Lung microvascular endothelial cell (primary cell): ENCODE measurements at places on chromosomes 11 and 22. TPM values are rescaled to one million over a fixed set of nuclear protein-coding genes. Genes with fewer than 3 reads are reported as not detected.

DNA sequence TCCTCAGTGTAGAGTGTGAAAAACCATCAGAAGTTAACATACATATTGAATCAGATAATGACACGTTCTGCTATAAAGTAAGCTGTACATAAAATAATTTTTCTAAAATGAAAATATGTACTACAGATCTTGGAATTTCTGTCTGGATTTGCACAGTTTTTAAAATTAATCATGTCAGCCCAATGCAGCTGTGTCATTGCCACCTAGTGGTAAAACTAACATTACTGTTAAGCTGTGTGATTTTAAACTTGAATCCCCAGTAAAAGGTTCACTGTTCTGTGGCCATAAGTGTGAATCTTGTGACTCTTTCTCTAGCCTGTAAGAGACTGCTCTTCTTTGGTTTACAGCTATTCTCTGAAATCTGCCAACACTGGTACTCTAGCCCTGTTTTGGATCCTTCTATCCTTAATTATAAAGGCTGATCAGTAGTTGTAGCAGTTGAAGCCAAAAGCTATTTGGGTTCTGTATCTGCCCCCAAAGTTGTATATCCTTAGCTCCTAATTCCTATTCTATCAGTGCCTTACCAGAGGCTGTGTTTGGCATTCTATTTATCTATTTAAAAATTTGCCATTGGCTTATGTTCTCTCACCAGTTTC, 4.0 kb downstream of the JRKL start:
- DNase-seq: peak; percentile 69

AP5B1 gene
- 5.2 and 8.3 TPM in 2 replicates for total RNA-seq

DNA sequence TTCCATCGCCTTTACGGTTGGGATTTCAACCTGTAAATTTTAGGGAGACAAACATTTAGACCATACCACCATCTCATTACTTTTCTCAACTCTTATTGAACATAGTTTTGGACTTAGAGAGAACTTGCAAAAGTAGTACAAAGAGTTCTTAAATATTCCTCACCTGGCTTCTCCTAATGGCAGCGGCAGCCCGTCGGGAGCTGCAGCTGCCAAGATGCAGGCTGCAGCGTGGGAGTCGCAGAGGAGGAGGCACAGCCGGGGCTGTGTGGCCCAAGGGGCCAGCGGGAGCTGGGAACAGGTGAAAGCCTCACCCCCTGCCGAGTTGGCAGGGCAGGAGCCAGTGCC, 23.1 kb upstream of the RNASEH2C start:
- DNase-seq: no peak

DNA sequence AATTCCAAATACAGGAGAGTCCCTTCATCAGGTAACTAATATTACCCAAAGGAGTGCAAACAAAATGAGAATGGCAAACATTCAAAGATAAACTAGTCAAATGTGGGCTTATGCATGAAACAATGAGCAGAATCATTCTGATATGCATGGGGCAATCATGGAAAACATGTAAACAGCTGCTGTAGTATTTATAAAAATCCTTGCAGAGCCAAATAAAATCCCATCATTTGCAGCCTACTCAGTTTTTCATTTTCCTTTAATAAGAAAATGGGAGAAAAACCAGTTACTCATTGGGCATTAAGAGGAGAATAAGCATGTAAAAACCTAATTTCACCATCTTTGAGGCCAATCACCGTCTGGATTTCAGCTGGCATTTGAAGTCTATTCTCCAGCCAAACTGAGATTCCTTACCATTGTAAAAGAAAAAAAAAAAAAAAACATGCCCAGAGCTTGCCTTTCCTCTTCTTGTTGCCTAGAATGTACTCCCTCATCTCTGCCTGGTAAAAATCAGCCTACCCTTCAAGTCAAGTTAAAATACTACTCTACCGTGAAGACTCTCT, 249.1 kb downstream of the TTC28 start:
- DNase-seq: no peak

DAGLA gene
- total RNA-seq: 1.5 and 3.0 TPM in 2 replicates

TRIM49 gene
- total RNA-seq: not detected in 2 replicates

DNA sequence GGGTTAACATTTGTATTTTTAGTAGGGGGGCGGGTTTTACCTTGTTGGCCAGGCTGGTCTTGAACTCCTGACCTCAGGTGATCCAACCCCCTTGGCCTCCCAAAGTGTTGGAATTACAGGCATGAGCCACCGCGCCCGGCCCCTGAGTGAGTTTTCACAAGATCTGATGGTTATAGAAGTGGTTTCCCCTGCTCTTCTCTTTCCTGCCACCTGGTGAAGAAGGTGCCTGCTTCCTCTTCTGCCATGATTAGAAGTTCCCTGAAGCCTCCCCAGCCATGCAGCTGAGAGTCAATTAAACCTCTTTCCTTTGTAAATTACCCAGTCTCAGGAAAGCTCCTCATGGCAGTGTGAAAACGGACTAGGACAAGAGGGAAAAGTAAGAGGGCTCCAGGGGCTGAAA, 259.1 kb upstream of the PLET1 start:
- no peak for DNase-seq

DGAT2 gene
- total RNA-seq: 0.60 and 1.1 TPM in 2 replicates

DERL3 gene
- total RNA-seq: 0.40 and 0.44 TPM in 2 replicates

GRCh38 chr11:69115586-69116560, 39.9 kb upstream of the SMIM38 start:
- DNase-seq: no peak

- DNase-seq: no peak
These were observed 54.7 kb upstream of the PRDM11 start for GRCh38 chr11:45091563-45092403.

KRTAP5-2 gene
- total RNA-seq: not detected in 2 replicates

GSC2 gene
- not detected in 2 replicates for total RNA-seq

MED17 gene
- total RNA-seq: 14.8 and 22.4 TPM in 2 replicates

MMP12 gene
- total RNA-seq: not detected in 2 replicates

DNA sequence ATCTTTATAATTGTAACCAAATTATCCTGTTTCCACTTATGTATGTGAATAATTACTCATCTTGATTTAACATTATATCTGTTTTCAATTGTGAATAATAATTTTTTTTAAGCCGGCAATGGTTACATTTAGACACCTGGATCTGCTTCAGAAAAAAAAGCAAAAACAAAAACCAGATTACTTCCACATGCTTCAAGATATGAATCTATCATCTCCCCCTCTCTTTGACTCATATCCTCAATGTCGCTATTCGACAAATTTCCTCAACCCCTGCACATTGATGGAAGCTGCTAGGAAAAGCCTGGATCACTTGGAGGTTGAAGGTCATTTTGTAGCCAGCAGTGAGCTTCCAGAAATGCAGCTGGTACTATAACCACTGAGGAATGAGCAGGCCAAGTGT, 42.7 kb downstream of the SLC1A2 start:
- peak; percentile 84 for DNase-seq

MPPED1 gene
- under 0.01 TPM in 1 of 2 replicates, not detected in the other for total RNA-seq

- no peak for DNase-seq
These were observed 41.9 kb downstream of the CSNK2A3 start for GRCh38 chr11:11311169-11311568.

GRCh38 chr11:66335531-66336233, 552 bp downstream of the RIN1 start:
- peak; percentile 50 for DNase-seq

DNA sequence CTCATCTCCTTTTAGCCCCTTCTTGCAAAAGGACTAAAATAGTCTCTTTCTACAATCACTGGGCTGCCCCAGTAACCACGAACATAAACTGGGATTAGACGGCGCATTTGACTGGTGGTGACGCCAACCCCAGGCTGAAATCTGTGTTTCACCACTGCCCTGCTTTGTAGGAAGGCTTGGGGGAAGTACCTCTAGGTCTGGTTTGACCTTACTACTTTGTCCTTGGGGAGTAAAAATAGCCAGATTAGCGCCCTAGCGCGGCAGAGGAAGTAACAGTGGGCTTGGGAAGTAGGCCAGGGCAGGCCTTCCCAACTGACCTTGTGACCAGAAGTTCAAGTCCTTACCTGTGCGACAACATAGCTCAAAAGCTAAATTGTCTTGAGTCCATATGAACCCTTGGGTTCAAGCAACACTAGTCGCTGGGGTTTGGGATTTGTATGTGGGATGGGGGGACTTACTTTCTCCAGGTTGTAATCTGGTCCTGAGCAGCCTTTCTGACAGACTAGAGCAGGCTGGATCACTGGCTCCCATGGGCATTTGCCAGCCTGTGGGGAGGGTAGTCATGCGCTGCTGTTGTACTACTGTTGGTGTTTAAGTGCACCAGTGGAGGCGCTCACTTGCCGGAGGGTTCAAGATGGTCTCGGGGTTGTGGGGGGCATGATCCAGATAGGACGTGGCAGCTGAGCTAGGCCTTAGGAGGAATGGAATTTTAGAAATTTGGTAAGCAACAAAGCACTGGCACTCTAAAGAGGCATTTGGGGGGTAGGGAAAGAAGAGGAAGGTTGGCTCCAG, 953 bp upstream of the PACS1 start:
- peak; percentile 64 for DNase-seq

- DNase-seq: no peak
These were observed 204.8 kb upstream of the SESN3 start for GRCh38 chr11:95435628-95436353.

DNA sequence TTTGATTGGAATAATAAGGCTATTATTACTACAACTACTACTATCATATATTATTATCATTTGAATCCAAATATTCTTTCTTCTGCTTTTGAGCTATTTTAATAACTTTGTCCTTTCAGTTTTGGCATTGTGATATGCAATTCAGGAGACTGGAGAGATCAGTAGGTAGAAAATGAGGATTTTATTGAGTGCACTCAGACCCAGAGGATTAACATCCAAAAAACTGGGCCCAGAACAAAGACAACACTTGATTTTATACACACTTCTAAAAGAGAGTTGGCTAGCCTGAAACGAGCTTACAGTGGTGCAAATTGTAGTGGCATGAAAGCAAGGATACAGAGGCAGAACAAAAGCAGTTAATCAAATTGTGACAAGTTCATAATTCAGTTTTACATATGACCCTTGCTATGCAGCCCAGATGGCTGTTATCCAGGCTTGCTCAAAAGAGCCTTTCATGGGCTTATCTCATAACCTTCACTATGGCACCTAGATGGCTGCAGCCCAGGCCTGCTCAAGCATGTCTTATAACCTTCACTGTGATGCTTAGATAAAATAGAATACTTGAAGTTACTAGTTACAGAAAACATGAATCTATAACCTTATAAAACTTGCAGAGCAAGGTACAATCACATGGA, 796.3 kb upstream of the RAG2 start:
- DNase-seq: no peak

DNA sequence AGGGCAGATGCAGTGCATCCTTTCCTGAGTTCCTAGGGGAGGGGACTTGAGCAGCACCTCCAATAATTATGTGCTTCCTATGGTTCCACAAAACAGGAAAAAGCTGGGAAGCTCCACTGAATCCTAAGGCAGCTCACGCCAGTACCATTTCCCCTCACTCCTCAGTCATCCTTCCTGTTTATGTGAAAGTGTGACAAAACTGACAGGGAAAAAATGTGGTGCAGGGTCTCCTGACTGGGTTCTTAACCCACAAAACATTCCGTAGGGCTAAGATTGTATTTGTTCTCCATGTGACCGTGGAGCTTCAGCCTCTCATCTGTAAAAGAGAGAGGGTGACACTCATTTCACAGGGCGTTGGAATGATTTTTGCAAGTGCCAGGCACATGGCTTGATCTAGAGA, 12.2 kb upstream of the LYVE1 start:
- peak; percentile 95 for DNase-seq

MFRP gene
- under 0.01 TPM in 1 of 2 replicates, not detected in the other for total RNA-seq

PPP1CA gene
- total RNA-seq: 217 TPM in 2 replicates

DNA sequence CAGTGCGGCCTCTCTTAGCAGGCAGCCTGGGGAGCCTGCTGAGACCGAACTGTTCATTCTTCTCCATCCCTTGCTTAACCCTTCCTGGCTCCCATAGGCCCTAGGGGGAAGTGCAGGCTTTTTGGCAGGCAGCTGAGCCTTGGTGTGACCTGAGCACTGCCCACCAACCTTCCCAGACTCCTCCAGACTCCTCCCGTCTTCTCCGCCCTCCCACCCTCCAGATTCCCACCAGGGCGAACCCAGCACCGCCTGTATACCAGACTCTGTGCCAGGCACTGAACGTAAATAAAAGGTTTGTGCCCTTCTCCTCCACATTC, 7.9 kb downstream of the RELT start:
- no peak for DNase-seq

GRCh38 chr11:10540546-10540914, 457 bp downstream of the RNF141 start:
- DNase-seq: peak; percentile 43

DNA sequence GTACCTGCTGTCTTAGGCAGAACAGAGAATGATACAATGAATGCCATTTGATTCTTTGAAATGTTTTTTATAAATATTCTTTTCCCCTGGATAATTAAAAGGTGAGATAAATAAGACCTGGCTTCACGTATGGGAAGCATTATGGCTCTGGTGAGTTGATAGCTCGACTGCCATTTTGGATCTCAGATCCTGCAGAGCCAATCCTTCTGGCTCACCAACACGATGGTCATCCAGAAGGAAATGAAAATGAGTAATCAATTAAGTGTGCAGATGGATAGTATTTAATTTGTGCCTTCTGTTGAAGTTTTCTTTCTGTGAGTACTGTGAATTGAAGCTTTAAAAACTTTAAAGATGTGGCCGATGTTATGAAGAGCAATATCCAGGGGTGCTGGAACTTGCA, 2.7 kb downstream of the TNRC6B start:
- DNase-seq: no peak

- DNase-seq: peak; percentile 38
These were observed 428 bp downstream of the SCN3B start for GRCh38 chr11:123653827-123654565.

DNA sequence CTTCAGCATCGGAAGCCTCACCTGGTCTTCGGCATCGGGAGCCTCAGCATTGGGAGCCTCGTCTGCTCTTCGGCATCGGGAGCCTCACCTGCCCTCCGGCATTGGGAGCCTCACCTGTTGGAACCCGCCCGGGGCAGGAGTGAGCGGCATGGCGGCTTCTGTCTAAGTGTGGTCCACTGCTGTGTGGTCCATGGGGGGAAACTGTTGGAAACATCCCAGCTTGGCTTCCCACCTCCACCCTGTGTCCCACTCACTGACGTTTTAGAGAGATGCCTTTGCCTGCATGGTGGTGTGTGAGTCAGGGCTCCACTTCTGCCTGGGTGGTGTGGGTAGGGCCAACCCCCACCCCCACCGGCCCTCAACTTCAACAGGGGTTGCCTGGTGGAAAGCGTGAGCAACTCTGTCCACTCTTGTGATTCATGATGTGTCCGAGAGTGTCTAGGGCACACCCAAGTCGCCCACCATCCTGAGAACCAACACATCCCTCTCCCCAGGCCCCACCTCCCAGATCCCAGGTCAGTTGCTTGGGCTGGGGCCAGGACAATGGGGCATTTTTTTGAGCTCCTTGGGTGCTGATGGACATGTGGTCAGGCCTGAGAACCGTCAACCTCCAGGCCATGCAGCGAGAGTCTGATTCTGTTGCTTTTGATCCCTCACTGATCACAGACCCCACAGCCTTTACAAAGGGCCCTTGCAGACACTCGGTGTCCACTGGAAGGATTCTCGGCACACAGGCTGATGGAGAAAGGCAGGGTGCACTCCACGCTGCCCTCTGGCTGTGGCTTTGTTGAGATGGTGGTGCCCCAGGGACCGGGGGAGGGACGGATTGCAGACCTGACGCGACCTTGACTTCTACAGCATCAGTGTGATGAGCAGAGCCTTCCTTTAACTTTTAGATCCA, 406.7 kb downstream of the TBC1D22A start:
- no peak for DNase-seq
